Left lobe of liver (tissue), 2 donors: ENCODE measurements at places on chromosomes 2 and 18. TPM values are rescaled to one million over a fixed set of nuclear protein-coding genes. Genes with fewer than 3 reads are reported as not detected.

DNA sequence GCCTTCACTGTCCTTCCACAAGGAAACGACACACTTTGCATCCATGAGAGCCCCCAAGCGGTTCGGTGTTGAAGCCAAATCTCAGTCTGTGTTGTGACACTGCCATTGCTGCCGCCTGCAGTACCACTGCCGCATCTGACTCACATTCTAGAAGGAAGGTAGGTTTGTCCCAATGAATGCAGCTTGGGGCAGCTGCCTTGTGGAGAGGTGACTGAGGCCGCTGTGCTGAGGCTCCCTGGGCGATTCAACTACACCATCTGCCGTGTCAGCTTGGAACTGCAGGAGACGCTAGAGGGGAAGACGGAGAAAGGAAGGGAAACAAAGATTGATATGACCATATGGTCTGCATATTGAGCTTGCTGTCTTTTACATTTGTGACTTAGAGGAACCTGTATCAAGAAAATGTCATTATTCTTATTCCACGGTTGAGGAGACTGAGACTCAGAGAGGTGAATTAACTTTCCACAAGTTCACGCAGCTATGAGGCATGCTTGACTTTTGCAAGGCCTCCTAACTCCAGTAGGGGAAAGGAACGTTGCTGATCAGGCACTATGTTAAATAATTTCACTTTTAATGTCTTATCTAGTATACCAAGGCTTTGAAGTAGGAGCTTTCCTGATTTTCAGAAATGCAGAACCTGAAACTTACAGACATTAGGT lies 43.5 kb upstream of the LMAN1 start:
- peak; percentile 78 for DNase-seq

DNA sequence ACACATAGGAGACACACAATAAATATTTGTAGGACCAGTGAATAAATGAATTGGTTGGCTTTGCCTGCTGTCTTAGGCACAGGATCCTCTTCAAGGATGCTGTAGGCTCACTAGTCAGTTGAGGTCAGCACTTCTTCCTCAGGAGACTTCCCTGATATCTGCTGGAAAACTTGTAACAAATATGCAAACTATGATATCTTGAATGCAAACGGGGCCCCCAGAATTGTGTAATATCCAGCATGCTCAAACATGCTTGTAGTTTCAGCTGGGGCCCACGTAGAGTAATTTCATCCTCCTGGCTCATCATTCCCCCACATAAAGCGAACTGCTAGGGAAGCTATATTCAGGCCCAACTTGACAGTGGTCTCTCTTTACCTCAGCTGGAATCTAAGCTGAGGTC lies 43.6 kb downstream of the POLE4 start:
- DNase-seq, result no peak

GRCh38 chr2:221205103-221205673 lies 366.9 kb downstream of the EPHA4 start:
- DNase-seq, result no peak

- DNase-seq, result no peak
These were observed 12.9 kb upstream of the DPP4 start for GRCh38 chr2:162086904-162087303.

The ACMSD gene
- total RNA-seq, result 123 TPM

- DNase-seq, result no peak
These were observed 844 bp upstream of the CPS1 start for GRCh38 chr2:210555555-210555954.

The MBD2 gene
- total RNA-seq, result 29.1 TPM

DNA sequence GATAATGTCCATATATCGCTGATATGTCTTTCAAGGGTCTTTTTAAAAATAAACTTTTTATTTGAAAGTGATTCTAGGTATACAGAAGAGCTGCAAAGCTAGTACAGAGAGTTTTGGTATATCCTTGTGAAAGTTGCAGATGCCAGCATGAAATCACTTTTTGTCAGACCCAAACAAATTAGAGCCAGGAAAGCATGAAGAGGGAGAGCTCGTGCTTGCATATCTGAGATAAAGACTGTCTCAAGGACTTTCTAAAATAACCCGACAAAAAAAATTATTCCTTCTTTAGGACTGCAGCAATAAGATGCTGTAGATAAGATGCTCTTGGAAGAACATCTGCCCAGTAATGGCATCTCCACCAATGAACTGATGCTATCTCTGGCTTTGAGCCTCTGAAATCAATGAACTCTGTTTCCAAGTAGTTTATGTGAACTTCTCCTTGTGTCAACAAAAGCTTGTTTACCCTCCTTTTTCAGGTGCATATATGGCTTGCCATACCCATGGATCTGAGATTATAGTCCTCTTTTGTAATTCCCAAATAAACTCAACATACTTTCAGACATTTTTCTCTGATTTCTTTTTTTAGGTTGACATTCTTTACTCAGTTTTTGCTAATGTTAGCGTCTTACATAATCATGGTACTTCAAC lies 774.6 kb upstream of the FAM98A start:
- DNase-seq, result no peak

The MAP2 gene
- total RNA-seq, result 2.3 TPM

The RUFY4 gene
- not detected for total RNA-seq

GRCh38 chr2:63058921-63059792 lies 8.5 kb downstream of the OTX1 start:
- DNase-seq, result peak; percentile 45

DNA sequence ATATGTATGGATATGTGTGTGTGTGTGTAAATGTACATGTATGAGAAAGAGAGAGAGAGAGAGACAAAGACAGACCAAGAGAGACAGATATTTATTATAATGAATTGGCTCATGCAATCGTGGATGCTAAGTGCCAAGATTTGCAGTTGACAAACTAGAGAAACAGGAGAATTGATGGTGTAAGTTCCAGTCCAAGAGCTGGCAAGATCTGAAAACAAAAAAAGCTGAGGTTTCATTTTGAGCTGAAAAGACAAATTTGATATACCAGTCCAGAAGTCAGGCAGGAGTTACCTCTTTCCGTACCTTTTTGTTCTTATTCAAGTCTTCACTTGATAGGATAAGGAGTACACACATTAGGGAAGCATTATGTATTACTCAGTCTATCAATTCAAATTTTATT lies 157.8 kb downstream of the COPS8 start:
- DNase-seq, result no peak

GRCh38 chr2:37906131-37906530 lies 19.0 kb upstream of the RMDN2 start:
- no peak for DNase-seq

The IL36G gene
- total RNA-seq, result 0.20 TPM

The TRAPPC12 gene
- 51.9 TPM for total RNA-seq

DNA sequence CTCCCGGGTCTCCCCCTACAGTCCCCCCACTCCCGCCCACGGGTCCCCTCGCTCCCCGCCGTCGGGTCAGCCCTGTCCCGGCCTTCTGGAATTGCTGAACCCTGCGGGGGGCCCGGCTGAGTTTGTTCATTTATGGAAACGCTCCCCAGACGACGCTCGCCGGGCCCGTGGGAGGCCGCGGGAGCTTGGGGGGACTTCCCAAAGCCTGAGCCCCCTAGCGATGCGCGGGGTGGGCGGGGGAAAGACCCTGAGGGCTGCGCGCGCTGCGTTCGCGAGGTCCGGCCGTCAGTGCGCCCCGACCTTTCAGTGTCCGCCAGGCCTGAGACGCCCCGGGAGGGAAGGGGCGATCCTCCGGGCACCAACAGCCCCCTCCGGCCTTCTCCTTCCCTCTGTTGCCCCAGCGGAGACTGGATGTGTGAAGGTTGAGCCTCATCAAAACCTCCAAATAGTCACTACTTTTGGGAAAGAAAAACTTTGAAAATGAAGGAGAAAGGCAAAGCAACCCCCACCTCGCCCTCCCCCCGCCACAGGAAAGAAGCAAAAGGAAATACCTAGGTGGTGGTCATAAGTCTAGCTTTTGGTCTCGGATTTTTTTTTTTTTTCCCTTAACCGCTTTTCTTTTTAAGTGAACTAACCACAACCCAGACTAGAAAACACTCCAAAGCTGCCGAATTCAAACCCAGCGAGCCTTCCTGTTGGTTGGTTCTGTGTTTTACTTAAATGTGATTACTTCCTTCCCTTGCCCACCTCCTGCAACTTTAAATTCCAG lies 509 bp upstream of the CYS1 start:
- DNase-seq, result no peak

DNA sequence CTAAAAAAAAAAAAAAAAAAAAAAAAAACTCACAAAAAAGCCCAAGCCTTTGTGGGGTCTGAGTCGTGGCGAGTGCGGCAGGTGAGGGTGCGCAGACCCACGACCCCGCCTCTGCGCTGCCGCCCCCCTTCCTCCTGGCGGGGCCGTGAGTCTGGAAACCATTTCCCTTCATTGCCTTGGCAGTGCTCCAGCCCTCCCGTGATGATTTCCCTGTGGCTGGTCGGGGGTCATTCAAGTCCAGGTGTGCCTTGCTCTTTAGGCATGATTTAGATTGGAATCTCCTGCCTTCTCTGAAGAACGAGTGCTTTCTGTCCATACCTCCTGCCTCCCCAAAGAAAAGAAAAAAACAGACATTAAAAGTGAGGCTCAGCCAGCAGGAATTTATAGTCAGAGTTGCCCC lies 161.8 kb downstream of the FAM210A start:
- DNase-seq, result no peak

- DNase-seq, result peak; percentile 85
These were observed 55.4 kb upstream of the GLI2 start for GRCh38 chr2:120680136-120680761.

GRCh38 chr2:165544897-165545296 lies 75.4 kb downstream of the CSRNP3 start:
- DNase-seq, result no peak

- no peak for DNase-seq
These were observed 312.5 kb upstream of the MEX3C start for GRCh38 chr18:51510020-51510419.

The LAMA3 gene
- total RNA-seq, result 1.5 TPM

GRCh38 chr2:10122500-10123280 lies at the start of gene RRM2:
Gene RRM2 (plus strand): TSS chr2:10122739. CDS start chr2:10122799, 60 bp downstream.
- peak; percentile 92 for DNase-seq

DNA sequence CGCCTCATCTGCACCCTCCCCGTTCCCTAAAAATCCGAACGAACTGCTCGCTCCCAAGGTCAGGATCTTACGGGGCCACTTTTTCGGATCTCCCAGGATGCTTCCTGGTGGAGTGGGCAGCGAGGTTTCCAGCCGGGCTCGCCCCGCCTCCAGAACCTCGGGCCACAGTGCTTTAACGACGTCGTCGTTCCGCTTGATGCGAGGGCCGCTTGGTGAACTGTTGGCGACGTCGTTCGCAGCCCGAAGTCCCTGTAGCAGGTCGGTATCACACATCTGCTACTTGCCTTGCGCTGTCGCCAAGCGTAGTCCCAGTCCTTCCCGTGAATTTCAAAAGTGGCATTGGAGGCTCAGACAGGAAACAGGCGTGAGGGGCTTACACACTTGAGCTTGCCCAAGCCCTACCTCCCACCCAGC lies 15.3 kb downstream of the EVX2 start:
- no peak for DNase-seq
